HepG2 (cell line): ENCODE measurements at places on chromosomes 16 and 17. TPM values are rescaled to one million over a fixed set of nuclear protein-coding genes. Genes with fewer than 3 reads are reported as not detected.

CPHXL gene
- not detected in 2 replicates for total RNA-seq

KRT36 gene
- total RNA-seq = not detected in 2 replicates

TEKT3 gene
- total RNA-seq = 0.58 TPM in 1 of 2 replicates, not detected in the other

SEC14L5 gene
- total RNA-seq = 0.36 and 0.42 TPM in 2 replicates

HBM gene
- total RNA-seq = not detected in 2 replicates

GCGR gene
- total RNA-seq = 0.13 TPM in 1 of 2 replicates, not detected in the other

ENDOV gene
- 15.1 and 16.0 TPM in 2 replicates for total RNA-seq

TNS4 gene
- total RNA-seq = 0.58 TPM in 2 replicates

ABCC6 gene
- total RNA-seq = 69.0 and 105 TPM in 2 replicates

FBXW10B gene
- 0.15 and 0.24 TPM in 2 replicates for total RNA-seq

CSH1 gene
- total RNA-seq = not detected in 2 replicates

GSG1L gene
- total RNA-seq = not detected in 2 replicates

CAMKK1 gene
- 0.83 and 1.5 TPM in 2 replicates for total RNA-seq

TAT gene
- total RNA-seq = 1.6 and 2.2 TPM in 2 replicates

ANKRD40CL gene
- total RNA-seq = 0.11 TPM in 1 of 2 replicates, not detected in the other

QPRT gene
- 218 and 244 TPM in 2 replicates for total RNA-seq

CCDC40 gene
- 3.8 and 5.5 TPM in 2 replicates for total RNA-seq

RABEP2 gene
- 16.1 and 18.4 TPM in 2 replicates for total RNA-seq

PRR15L gene
- total RNA-seq = 2.0 and 2.4 TPM in 2 replicates

PIK3R5 gene
- not detected in 2 replicates for total RNA-seq

C17orf50 gene
- not detected in 2 replicates for total RNA-seq

CDH8 gene
- not detected in 2 replicates for total RNA-seq

ZNF785 gene
- total RNA-seq = not detected in 2 replicates

PROCA1 gene
- 0.31 and 0.73 TPM in 2 replicates for total RNA-seq

CPHXL2 gene
- not detected in 2 replicates for total RNA-seq

CEP295NL gene
- total RNA-seq = not detected in 2 replicates

NLGN2 gene
- total RNA-seq = 1.4 and 1.9 TPM in 2 replicates

KRT33A gene
- total RNA-seq = not detected in 2 replicates

GPR142 gene
- total RNA-seq = not detected in 2 replicates

KCNH4 gene
- total RNA-seq = 0.09 TPM in 1 of 2 replicates, not detected in the other

MPV17L gene
- 63.8 and 75.8 TPM in 2 replicates for total RNA-seq

GJC1 gene
- 1.7 and 2.0 TPM in 2 replicates for total RNA-seq

CACNA1G gene
- 0.02 TPM in 1 of 2 replicates, not detected in the other for total RNA-seq

MARCHF10 gene
- total RNA-seq = not detected in 2 replicates

FOXO3B gene
- total RNA-seq = 2.1 and 2.7 TPM in 2 replicates

DNAAF1 gene
- 0.04 TPM in 1 of 2 replicates, not detected in the other for total RNA-seq

CD300LG gene
- not detected in 2 replicates for total RNA-seq

RAB26 gene
- total RNA-seq = 0.45 and 0.86 TPM in 2 replicates

DNAAF8 gene
- total RNA-seq = 0.38 and 0.44 TPM in 2 replicates

SENP3 gene
- 64.5 and 75.4 TPM in 2 replicates for total RNA-seq

GRAPL gene
- not detected in 2 replicates for total RNA-seq

SYNGR2 gene
- total RNA-seq = 28.7 and 46.7 TPM in 2 replicates
